Activated T-helper 1 cell treated with anti-CD3 and anti-CD28 coated beads, Interleukin-12 subunit alpha, Interleukin-12 subunit beta, Interleukin-2, Interleukin-4 antibody, amounts not matched to agents 30 ng/mL and 10 ng/mL and 1 ng/mL, durations not matched to agents 14 hours and 24 hours and 36 hours (primary cell): ENCODE measurements at places on chromosomes 11 and 22. TPM values are rescaled to one million over a fixed set of nuclear protein-coding genes. Genes with fewer than 3 reads are reported as not detected.

- H3K36me3 ChIP-seq, result no peaks in the 10 kb centered on the region
- peak overlapping the region; percentile 80 for H3K27ac ChIP-seq
- no peak for DNase-seq
- H3K27me3 ChIP-seq, result no peaks in the 10 kb centered on the region
- peaks cover 63% of the 10 kb centered on the region for H3K4me1 ChIP-seq
Observed at GRCh38 chr11:111936040-111936540, 1.1 kb upstream of the DIXDC1 start.

- DNase-seq, result peak; percentile 31
- H3K4me3 ChIP-seq, result peak overlapping the region; percentile 64
- H3K27ac ChIP-seq, result peak overlapping the region; percentile 92
- H3K36me3 ChIP-seq, result peaks cover 3% of the 10 kb centered on the region
- H3K27me3 ChIP-seq, result peaks cover 10% of the 10 kb centered on the region
Observed at GRCh38 chr11:35012467-35013191, 96.2 kb downstream of the PDHX start.

DNA sequence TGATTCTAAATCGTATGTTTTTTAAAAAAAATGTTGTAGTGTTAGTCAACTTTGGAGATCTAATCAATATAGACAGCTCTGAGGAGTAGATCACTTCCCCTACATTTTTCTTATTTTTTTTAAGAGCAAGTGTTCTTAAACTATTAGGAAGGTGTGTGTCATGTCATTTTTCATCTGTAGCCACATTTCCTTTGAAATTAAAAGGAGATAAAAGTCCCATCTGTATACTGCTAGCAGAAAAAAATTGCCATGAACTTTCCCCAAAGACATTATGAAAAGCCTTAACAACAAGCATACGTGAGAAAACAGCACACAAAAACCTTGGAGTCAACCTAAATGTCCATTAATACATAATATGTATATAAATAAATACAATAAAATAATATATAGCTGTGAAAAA, 286.6 kb downstream of the ETS1 start:
- DNase-seq, result no peak
- H3K4me3 ChIP-seq, result peak overlapping the region; percentile 56
- H3K4me1 ChIP-seq, result peaks cover 92% of the 10 kb centered on the region
- H3K36me3 ChIP-seq, result peaks cover 7% of the 10 kb centered on the region
- H3K27ac ChIP-seq, result peak overlapping the region; percentile 92
- no peaks in the 10 kb centered on the region for H3K27me3 ChIP-seq

The APOA1 gene
- total RNA-seq, result 0.22 TPM in 1 of 2 replicates, not detected in the other
